ENCODE measurements at places on chromosomes 2 and 18.

GRCh38 chr2:235848055-235848454 lies 320.1 kb downstream of the GBX2 start:
- DNase-seq: no peak

GRCh38 chr2:96205888-96206287 lies 2.7 kb downstream of the STARD7 start:
- peak; percentile 55 for DNase-seq

DNA sequence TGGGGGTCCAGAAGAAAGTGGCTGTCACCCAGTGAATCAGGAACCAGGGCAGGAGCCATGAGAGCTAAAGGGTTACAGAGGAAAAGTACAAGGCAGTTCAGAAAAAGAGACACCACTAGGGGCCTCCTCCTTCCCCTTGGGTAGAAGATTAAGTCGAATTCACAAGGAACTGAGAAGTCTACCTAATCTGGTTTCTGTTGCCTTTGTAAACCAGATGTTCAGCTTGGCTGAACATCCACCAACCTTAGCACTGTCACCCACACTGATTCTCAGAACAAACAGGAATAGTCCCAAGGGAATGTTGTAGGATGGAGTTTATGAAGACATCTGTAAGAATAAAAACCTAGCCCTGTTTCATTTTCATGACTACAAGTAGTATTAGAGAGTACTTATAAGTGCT lies 90.4 kb upstream of the NOSTRIN start:
- DNase-seq: no peak

DNA sequence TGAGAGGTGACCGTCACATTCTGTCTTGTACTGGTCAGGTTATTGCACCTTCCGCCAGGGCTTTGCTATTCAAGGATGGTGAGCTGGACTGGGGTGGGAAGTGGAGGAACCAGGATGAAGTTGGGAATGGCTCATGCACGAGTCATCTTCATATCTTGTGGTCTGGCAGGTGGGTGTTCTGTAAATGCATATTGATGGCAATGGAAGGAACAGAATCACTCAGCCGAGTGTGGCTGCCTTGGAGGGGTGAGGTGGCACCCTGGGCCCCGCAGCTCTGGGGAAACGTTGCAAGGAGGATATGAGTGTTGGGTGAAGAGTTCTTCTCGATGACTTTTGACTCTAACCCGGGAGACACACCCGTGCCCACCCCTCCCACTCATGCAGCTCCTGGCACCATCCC lies 1.2 kb downstream of the NEU2 start:
- DNase-seq: no peak

- DNase-seq: peak; percentile 88
These were observed 310.8 kb downstream of the ERBB4 start for GRCh38 chr2:212227755-212228154.

DNA sequence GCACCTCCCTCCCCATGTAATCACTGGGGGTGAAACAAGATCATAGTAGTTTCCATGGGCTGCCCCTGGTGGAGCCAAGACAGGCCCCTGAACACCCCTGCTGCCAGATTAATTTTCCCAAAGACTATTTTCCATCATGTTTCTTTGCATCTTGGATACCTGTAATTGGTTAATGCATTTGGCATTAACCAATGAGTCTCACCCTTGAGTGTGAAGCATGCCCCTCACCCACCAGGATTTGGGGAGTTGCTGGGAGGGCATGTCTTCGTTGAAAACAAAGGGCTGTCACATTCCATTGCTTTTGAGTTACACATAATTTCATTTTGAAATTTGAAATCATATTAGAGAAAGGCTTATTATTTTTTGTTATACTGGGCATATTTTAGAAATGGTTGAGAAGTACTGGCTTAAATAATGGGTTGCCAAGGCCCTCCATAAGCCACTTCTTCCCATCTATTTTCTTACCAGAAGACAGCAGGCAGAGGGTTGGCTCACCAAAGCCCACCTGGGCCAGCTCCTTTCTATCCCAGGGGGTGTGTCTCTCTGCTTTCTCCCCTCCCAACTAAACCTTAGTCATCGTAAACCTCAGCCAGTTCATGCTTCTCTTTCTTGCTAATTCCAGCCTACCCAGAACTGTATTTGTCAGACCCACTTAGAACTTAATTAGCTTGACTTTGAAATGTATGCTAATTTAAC lies 51.8 kb downstream of the ATIC start:
- no peak for DNase-seq

DNA sequence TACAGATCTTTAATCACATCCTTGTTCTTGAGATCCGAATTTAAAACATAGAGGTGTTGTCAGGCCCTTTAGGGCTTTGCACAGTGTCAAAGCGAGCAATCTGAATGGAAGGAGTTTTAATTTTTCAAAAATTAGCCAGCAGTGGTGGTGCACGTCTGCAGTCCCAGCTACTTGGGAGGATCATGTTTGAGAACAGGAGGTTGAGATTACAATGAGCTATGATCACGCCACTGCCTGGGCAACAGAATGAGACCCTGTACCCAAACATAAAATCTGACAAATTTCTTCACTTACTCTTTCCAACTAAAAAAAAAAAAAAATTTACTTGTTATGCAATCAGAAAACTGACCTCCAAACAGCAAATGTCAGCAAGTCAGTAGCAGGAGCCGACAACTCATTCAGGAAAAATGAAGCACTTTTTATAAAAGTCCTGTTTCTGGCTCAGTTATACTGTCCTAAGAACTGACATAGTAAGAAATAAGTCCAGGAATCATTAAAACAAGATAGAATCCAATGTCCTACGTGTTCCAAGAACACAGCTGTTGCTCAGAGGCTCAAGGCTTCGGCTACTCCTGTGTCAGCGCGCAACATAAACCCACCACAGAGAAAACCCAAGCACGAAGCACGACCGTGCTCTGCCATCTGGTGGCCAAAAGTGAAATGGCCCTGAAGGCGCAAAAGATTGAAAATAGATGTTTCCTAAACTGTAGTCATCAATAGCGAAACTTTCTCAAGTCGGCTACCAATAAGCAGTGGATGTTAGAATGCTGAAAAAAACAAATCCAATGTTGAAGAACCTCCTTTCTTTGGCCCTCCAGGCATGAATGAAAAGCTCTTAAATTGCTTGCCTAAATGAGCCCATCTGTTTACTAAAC lies 138.1 kb downstream of the INO80D start:
- DNase-seq: peak; percentile 78

DNA sequence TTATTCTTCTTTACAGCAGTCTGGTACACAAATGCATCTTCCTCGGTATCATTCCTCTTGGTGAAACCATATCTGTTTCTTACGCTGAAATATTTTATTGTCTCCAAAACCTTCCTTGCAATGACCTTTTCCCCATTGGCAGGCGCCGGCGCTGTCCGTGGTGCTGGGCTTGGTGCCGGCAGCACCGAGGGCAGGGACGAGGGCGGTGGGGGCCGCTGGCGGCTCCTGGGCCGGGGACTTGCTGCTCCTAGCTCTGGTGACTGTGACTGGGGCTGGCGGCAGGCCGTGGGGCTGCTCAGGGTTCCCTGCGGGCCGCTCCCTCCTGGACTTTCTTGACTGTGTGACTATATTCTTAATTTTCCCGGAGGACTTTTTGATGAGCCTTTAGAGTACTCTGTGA lies 72.5 kb downstream of the GPR39 start:
- peak; percentile 22 for DNase-seq

GRCh38 chr2:132566379-132566778 lies 103.6 kb downstream of the LYPD1 start:
- no peak for DNase-seq

GRCh38 chr2:181177376-181177775 lies 197.0 kb downstream of the UBE2E3 start:
- DNase-seq: peak; percentile 41

DNA sequence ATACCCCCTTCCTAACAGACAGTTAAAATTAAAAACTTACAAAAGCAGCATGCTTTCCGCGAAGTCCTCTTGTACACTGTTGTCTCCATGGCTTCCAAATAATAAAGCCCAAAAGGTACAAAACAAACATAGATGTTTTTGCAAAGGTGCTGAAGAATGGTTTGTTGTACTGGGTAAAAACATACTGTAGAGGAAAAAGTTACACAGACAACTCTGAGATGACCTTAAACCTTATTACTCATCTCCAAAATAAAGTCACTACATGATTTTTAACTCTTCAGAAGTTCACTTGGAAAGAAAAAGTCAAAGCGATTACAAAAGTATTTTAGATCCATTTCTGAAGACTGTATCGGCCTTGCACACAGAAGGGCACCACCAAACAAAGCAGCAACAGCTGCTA lies 6.1 kb downstream of the SLC35F5 start:
- DNase-seq: no peak

Data from fibroblast of upper back skin (primary cell).